H4 (cell line): ENCODE measurements at places on chromosomes 12 and 14. TPM values are rescaled to one million over a fixed set of nuclear protein-coding genes. Genes with fewer than 3 reads are reported as not detected.

- DNase-seq = peak; percentile 32
Measured at GRCh38 chr12:47742253-47742825, 16.3 kb downstream of the RAPGEF3 start.

DNA sequence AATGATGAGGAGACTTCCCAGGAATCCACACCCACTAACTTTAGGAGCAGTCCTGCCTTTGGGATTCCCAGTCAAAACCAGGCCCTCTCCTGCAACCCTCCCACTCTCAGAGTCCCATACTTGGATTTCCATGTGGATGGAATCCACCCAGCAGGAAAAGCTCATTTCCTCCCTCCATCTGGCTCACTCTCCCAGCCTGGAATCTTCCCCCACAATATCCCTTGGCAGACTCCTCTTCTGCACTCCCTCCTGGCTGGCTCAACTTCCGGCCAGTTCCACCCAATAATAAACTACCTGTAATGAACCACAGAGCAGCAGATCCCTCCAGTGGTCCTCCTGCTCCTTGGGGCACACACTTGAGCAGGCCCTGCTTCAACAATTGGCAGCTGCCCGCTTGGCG, 102.8 kb upstream of the EGLN3 start:
- no peak for DNase-seq

GRCh38 chr12:122125452-122126341, 47.1 kb downstream of the MLXIP start:
- DNase-seq = no peak

The MGP gene
- 40.0 and 42.8 TPM in 2 replicates for total RNA-seq

The GLIPR1L2 gene
- 0.14 TPM in 1 of 2 replicates, not detected in the other for total RNA-seq

The LMNTD1 gene
- not detected in 2 replicates for total RNA-seq

- DNase-seq = no peak
Measured at GRCh38 chr14:100332797-100333196, 9.7 kb downstream of the SLC25A47 start.

The CCDC197 gene
- total RNA-seq = not detected in 2 replicates

The PLEKHG7 gene
- total RNA-seq = not detected in 2 replicates

The ALDH2 gene
- total RNA-seq = 18.5 and 29.1 TPM in 2 replicates

DNA sequence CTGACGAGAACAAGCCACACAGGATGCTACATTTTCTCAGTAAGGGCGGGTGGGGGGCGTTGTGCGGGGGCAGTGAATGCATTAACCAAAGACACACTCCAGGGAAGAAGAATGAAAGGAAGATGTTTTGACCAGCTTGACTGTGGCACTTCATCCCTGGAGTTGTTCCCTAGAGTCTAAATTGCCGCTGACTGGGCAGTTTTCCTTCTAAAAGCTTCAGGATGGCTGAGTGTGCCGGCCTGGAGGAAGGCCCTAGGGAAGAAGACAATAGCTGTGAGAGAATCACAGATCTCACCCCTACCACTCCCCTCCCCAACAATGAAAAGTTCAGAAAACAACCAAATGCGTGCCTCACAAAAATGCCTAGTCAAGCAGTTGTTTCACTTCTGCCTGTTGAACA, 67.2 kb downstream of the NKX2-1 start:
- no peak for DNase-seq

The SLC7A8 gene
- 5.2 and 5.6 TPM in 2 replicates for total RNA-seq

- DNase-seq = no peak
Measured at GRCh38 chr12:130639476-130640424, 76.3 kb downstream of the RIMBP2 start.

The ST8SIA1 gene
- 8.9 TPM in 2 replicates for total RNA-seq

GRCh38 chr12:39440101-39440500, 2.8 kb downstream of the KIF21A start:
- DNase-seq = no peak

The FZD10 gene
- total RNA-seq = 0.04 and 0.19 TPM in 2 replicates

DNA sequence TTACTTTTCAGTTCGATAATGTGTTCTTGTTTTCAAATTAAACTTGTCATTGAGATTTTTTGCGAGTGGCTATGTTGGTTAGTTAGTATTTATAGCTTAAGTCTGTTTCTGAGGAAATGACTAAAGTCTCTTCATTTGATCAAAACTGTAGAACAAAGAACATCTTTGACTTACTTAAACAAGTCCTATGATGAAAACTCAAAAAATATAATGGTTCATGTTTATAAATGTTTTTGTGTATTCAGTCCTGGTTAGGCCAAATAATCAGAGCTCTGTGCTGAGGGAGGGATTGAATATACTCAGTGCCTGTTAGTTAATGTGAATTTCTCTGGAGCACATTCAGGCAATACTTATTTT, 51.7 kb downstream of the PPFIBP1 start:
- DNase-seq = no peak
